ENCODE measurements at places on chromosomes 11 and 22. TPM values are rescaled to one million over a fixed set of nuclear protein-coding genes. Genes with fewer than 3 reads are reported as not detected.

PNPLA2 gene
- 112 TPM for total RNA-seq

DNA sequence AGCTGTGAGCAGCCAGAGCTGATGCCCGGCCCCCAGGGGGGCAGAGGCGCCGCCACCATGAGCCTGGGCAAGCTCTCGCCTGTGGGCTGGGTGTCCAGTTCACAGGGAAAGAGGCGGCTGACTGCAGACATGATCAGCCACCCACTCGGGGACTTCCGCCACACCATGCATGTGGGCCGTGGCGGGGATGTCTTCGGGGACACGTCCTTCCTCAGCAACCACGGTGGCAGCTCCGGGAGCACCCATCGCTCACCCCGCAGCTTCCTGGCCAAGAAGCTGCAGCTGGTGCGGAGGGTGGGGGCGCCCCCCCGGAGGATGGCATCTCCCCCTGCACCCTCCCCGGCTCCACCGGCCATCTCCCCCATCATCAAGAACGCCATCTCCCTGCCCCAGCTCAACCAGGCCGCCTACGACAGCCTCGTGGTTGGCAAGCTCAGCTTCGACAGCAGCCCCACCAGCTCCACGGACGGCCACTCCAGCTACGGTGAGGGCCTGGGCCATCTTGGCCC lies 6.1 kb downstream of the CDC42EP1 start:
- H3K4me1 ChIP-seq: peaks cover 37% of the 10 kb centered on the region
- H3K27me3 ChIP-seq: no peaks in the 10 kb centered on the region
- H3K27ac ChIP-seq: no peak overlapping the region

- peaks cover 21% of the 10 kb centered on the region for H3K4me1 ChIP-seq
- DNase-seq: peak; percentile 76
- no peaks in the 10 kb centered on the region for H3K27me3 ChIP-seq
- H3K27ac ChIP-seq: no peak overlapping the region
- H3K36me3 ChIP-seq: peaks cover 7% of the 10 kb centered on the region
- no peak overlapping the region for H3K4me3 ChIP-seq
These were observed 33.4 kb downstream of the PLA2G6 start for GRCh38 chr22:38148245-38148644.

DNA sequence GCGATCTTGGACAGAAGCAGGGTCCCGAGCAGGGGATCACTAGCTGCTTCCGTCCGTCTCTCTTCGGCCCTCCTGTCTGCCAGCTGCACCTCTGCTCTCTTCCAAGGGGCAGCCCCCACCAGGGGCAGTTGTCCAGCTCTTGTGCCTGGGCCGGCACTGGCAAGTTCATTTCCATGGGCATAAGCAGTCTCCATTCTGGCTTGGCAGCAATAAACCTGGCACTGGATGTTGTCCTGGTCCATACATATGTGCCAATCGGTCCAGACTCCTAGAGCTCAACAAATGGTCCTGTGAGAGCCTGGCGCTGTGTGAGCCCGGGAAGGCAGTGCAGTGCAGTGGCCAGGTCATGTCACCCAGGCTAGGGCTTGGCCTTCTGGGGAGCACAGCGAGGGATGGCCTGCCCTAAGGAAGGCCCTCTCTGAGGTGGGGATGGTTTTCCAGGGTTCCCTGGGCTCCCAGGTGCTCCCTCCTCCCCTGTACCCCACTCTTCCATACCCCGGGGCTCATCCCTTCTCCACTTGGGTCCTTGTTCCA lies 60.4 kb downstream of the RPS6KA4 start:
- DNase-seq: no peak
- no peaks in the 10 kb centered on the region for H3K4me1 ChIP-seq
- H3K27me3 ChIP-seq: peaks cover 34% of the 10 kb centered on the region
- no peaks in the 10 kb centered on the region for H3K36me3 ChIP-seq
- H3K4me3 ChIP-seq: no peak overlapping the region
- no peak overlapping the region for H3K27ac ChIP-seq

DNA sequence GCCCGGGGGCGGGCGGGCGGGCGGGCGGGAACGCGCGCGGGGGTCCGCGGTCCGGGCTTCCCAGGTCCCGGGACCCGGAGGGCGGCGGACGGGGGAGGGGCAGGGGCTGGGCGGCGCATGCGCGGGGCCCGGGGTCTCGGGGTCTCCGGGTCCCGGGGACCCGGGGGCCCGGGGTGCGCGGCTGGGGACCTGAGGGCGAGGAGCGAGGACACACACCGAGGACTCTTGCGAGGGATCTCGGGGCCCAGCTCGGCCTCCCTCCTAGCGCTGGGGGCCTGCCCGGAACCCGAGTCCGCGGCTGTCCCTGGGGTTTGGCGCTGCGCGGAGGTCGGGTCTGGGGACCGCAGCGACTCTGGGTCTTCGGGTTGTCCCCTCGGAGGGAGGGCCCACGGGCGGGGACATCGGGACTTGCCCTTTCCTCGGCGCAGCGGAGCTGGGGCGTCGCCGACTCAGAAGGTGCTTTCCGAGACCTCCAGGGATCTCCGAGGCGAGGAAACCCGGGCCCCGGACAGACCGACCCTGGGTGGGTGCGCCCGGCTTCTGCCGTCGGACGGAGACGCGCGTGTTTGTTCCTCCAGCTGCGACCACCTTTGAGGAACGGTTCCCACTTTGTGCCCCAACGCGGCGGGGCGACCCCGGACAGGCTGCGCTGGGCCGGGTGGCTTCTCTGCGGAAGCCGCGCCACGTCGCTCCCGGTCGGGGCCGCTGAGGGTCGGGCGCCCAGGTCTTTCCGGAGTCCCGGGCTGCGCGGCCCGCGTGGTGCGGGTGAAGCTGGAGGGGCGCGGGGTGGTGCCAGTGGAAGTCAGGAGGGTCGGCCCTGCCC lies 540 bp downstream of the PPARA start:
- H3K36me3 ChIP-seq: peaks cover 15% of the 10 kb centered on the region

GRCh38 chr11:121154486-121155314 lies 53.7 kb downstream of the TECTA start:
- H3K4me3 ChIP-seq: no peak overlapping the region
- H3K4me1 ChIP-seq: no peaks in the 10 kb centered on the region
- no peak overlapping the region for H3K27ac ChIP-seq
- peaks cover 47% of the 10 kb centered on the region for H3K27me3 ChIP-seq
- no peaks in the 10 kb centered on the region for H3K36me3 ChIP-seq

- H3K4me1 ChIP-seq: no peaks in the 10 kb centered on the region
- H3K27me3 ChIP-seq: no peaks in the 10 kb centered on the region
- no peak for DNase-seq
- H3K4me3 ChIP-seq: no peak overlapping the region
- no peaks in the 10 kb centered on the region for H3K36me3 ChIP-seq
These were observed 95.4 kb upstream of the LARGE1 start for GRCh38 chr22:34015642-34016041.

DNA sequence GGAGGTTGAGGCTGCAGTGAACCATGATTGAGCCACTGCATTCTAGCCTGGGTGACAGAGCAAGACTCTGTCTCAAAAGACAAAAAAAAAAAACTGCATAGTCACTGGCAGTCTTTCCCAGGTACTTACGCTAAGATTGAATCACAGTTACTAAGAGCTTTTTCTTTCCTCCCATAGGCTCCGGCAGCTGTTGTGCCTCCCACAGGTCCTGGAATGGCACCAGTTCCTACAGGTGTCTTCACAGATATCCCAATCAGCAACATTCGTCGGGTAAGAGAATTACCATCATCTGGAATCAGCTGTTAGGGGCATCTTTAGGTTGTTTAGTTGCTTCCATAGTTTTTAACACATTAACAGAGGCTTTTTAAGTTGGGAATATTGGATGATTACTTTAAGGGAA lies 19.8 kb downstream of the DLAT start:
- H3K4me1 ChIP-seq: peaks cover 23% of the 10 kb centered on the region
- no peak overlapping the region for H3K27ac ChIP-seq
- no peaks in the 10 kb centered on the region for H3K27me3 ChIP-seq

GRCh38 chr11:35735903-35736302 lies 73.3 kb downstream of the TRIM44 start:
- no peak overlapping the region for H3K27ac ChIP-seq
- DNase-seq: no peak
- no peak overlapping the region for H3K4me3 ChIP-seq
- peaks cover 53% of the 10 kb centered on the region for H3K36me3 ChIP-seq
- no peaks in the 10 kb centered on the region for H3K27me3 ChIP-seq

DRD2 gene
- total RNA-seq: 0.96 TPM

AAMDC gene
- 13.0 TPM for total RNA-seq

- H3K27me3 ChIP-seq: no peaks in the 10 kb centered on the region
- DNase-seq: no peak
- H3K27ac ChIP-seq: no peak overlapping the region
- H3K4me3 ChIP-seq: no peak overlapping the region
- H3K4me1 ChIP-seq: peaks cover 9% of the 10 kb centered on the region
These were observed 15.4 kb upstream of the ST14 start for GRCh38 chr11:130144141-130144540.

KBTBD3 gene
- 2.9 TPM for total RNA-seq
